ENCODE measurements at places on chromosomes 1 and 21.

GRCh38 chr1:183226963-183227362 is 40.9 kb downstream of the LAMC2 start:
- DNase-seq: no peak

DNA sequence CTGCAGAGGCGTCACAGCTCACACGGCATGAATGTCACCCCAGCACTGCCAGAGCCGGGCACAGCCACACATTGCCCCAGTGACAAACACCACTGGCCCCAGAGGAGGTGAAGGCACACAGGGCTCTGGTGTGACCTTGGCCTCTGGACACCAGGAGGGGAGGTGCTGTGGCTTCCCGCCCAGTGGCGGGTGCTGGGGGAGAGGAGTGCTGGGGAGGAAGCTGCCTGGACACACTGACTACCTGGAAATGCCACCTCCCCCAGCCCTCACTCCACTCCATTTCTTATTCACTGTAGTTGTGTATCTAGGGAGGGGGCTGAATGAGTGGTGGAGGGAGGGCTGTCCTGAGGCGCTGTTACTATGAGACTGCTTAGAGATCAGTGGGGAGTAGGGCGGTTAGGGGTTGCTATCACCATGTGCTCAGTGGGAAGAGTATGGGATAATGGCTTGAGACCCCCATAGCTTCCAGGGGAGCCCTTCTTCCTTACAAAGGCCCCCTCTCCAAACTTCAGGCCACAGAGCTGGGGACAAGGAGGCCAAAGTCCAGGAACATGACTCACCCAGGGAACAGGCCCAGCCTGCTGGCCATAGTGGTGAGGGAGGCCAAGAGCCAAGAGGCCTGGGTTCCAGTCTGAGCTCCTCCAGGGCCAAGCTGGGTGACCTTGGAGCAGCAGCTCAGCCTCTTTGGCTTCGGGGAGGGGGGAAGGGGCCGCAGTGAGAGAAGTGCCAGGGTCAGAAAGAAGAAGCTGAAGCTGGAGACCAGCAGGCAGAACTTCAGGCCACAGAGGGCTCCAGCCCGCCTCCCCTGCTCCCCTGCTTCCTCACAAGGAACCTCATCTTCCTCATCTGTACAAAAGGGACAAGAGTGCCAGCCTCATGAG is 40.1 kb downstream of the AHDC1 start:
- no peak for DNase-seq

- no peak for DNase-seq
These were observed 5.2 kb upstream of the HLX start for GRCh38 chr1:220873868-220874655.

- DNase-seq: no peak
These were observed at the start of gene LAPTM5 for GRCh38 chr1:30757352-30758120. LAPTM5 (minus strand) TSS chr1:30757774; CDS start chr1:30757745, 29 bp downstream.

- no peak for DNase-seq
These were observed 30.1 kb downstream of the SMYD2 start for GRCh38 chr1:214310777-214311690.

DNA sequence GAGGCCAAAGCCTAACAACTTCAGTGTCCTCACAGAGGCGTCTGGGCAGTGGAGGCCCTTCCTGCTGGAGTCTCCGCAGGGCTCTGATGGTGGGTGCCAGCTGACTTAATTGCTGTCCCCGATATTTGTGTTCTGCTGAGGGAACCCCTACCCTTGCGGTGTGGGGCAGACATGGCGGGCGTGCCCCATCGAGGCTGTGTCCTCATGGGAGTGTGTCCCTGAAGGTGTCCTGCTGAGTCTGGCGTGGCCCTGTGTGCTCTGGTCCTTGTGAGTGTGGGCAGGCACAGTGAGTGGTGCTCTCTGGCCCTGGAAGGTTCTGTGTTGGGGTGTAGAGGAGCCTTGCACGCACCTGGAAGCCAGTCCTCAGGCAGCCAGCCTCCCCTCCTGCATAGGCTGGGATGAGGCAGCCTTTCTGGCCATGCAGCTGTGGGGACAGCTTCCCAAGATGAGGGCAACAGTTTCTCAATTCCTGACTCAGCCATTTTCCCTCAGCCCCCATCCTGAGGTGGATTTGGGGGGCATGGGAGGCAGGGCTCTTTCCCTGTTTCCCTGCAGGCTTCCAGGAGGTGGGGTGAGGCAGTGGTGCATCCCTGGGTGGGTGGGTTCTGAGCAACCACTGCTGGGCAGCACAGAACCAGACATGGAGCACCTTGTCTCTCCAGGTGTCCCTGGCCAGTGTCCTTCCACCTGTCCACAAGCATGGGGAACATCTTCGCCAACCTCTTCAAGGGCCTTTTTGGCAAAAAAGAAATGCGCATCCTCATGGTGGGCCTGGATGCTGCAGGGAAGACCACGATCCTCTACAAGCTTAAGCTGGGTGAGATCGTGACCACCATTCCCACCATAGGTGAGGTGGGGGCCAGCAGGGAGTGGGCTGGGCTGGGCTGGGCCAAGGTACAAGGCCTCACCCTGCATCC is 6.5 kb downstream of the C1orf35 start:
- DNase-seq: no peak

GRCh38 chr1:41713557-41714327 is 205.0 kb downstream of the HIVEP3 start:
- no peak for DNase-seq

DNA sequence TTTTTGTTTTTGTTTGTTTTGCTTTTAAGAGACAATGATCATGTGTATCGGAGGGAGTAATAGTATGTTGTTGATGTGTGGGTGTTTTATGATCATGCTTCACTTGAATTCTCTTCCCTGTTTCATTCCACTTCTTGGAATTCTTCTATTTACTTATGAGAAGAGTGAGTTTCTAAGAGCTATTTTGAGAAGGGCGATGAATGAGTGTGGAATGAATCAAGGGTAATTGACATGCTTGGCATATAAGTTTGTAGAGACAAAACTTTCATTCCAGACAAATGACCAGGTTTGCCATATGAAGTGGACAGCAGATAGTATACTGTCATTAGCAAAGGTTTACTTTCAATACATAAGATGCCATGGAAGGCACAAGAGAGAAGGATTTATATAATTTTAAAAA is 42.3 kb upstream of the PDC start:
- no peak for DNase-seq

GRCh38 chr1:184287001-184287400 is 99.8 kb upstream of the C1orf21 start:
- no peak for DNase-seq

- no peak for DNase-seq
These were observed 41.6 kb downstream of the PGBD5 start for GRCh38 chr1:230384380-230385157.

DNA sequence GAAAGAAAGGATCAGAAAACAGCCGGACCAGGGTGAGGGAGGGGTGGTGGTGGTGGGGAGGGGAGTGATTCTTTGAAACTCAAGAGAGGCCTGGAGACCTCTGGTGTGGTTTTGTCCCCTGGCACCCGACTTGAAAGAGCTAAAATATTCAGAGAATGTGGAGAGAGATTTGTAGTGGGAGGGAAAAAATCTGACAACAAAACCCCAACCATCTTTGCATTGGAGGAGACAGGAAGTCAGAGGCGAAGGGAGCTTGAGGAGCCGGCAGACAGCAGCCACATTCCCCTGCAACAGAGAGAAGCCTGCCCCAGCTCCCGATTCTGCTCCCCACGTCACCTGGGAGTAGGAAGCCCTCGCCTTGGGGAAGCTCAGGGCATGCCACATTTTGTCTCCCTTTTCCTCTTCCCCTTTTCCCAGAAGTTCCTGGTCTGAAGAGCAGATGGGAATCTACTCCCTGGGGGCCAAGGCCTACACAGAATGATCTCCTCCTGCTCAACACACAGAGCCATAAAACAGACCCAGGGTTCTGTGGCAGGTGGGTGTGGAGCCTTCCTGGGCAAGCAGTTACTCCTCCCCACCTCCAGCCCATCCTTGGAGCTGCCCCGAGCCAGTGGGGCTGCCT is 84.9 kb downstream of the ITPKB start:
- no peak for DNase-seq

- DNase-seq: no peak
These were observed 28.1 kb upstream of the TXLNA start for GRCh38 chr1:32151319-32151787.

DNA sequence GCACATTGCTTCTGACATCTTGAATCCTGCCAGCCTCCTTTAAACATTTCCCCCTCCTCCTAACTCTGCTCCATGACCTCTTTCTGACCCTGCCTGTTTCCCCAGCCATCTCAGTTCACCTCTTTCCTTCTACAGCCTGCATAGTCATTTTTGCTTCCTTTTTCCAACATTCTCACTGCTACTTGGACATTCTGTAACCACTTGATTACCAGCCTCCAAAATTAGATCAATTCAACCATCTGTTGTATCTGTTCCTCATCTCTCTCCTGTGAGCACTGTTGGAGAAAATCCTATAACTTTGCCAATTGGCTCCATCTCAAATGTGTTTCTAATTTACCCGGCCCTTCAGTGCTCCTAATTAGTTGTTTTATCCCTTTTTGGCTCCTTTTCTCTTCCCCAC is 27.5 kb upstream of the GPR88 start:
- DNase-seq: no peak

DNA sequence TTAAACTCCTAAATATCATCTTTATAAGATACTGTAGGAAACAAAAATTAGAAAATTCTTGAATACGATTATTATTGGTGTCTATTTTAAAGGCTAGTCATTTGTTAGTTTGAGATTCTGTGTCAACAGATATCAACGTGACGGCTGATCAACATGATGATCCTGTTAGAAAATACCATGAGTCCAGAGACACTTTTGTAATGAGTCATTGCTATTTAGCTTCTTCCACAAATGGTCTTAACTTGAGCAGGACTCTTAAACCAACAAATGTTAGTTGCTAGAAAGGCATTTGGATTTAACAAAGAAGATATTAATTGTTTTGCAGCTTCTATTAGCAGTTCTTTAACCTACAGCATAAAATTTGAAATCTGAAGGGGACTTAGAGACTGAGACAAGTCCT is 131.2 kb downstream of the TGFB2 start:
- DNase-seq: no peak

GRCh38 chr1:153659656-153660055 is 1.2 kb downstream of the SNAPIN start:
- DNase-seq: no peak

DNA sequence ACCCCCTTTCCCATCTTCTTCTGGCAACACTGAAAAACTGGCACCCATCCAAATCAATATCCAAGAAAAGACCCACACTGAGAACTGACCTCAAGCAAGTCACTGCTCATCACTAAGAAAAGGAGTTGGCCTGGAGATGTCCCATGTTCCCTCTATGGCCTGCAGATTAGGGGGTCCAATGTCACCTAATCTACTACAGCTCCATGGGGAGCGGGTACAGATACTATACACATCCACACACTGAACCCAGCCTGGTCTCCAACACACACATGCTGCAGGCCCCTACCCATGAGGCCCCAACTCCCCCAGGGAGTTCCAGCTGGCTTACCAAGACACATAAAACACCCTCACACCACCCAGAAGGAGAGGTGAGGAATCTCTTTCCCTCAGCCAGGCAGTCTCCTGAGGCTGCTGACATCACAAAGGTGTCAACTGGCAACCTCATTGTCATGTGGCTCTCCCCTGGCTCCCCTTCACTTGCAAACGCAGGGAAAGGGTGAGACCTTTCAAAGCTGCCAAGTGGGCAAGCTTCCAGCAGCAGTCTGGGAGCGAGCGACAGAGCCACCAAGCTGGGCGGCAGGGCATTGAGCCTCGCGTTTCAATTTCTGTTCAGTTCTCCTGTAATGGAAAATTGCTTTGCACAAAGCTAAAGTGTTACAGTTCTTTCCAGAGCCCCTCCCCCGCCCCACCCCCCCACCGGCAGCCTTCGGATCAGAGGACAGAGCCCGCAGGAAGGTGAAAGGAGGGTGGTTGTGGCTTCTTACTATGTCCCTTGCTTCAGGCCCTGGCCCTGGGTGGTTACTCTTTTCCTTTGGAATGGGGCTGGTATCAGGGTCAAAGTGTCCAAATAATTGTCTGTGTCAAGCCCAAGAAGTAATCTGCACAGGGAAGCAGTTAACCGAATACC is at the start of gene LRRC52:
TSS of gene LRRC52 (plus strand) at position 469 of the 907 bp plus-strand sequence. CDS start at position 766, 297 bp downstream.
- DNase-seq: no peak

- no peak for DNase-seq
These were observed 91.9 kb downstream of the TGFB2 start for GRCh38 chr1:218436997-218437396.

- no peak for DNase-seq
These were observed at the start of gene SLC30A2 for GRCh38 chr1:26045722-26046245. SLC30A2 (minus strand) TSS chr1:26046118; CDS start chr1:26045896, 222 bp downstream.

DNA sequence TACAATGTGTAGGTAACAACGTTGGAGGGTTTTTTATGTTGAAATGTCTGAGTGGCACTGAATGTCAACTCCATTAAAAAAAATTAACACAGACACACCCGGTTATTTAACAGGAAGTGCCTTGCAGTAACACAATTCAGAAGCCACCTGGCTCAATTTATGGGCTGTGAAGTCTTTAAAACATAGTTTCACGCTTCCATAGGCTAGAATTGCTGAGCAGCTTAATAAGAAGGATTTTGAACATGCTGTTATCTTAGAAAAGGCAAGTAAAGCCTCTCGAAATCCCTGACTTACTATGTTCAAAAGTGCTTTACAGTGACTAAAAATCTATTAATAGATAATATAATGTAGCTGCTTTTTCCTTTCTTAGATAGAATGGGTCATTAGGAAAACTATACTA is 19.7 kb downstream of the SRSF4 start:
- no peak for DNase-seq

GRCh38 chr1:175262621-175263020 is 70.0 kb upstream of the KIAA0040 start:
- no peak for DNase-seq

GRCh38 chr1:162070094-162070748 is 730 bp downstream of the NOS1AP start:
- DNase-seq: no peak

DNA sequence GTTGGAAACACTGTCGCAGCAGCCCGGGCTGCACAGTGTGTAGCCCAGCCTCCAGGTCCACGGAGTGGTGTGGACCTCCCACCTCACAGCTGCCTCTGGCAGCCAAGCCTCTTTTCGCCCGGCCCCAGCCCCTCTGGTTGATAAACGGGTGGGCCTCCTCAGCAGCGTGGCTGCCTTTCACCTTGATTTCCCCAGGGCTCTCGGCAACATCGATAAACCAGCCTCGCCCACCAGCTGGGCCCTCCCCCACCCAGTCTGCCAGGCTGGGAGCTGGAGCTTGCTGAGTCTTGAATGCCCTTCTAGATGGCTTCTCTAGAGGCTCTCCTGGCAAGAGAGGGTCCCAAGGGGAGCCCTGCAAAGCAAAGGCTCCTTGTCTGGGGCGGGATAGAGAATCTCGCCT is 31.0 kb upstream of the LHX4 start:
- no peak for DNase-seq

- DNase-seq: no peak
These were observed 38.5 kb downstream of the MRPL37 start for GRCh38 chr1:54238353-54239034.

DNA sequence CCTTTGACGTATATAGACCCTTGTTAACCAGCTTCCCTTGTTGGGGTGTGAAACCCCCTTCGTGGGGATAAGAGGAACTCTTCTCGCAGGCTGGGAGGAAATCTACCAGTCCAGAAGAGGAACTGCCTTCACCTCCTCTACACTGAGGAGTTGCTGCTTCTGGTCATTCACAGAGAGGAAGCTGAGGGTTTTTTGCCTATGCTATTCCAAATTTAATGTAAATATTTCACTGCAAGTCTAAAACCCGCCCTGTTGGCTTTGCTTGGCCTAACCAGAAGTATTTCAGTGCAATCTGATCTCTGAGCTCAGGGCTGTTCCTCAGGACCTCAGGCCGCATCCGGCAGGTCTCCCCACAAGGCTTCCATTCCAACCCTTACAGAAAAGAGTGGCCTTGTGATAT is 150.1 kb downstream of the HIVEP3 start:
- no peak for DNase-seq

All from stimulated activated CD4-positive, alpha-beta T cell treated with anti-CD3 and anti-CD28 coated beads, Interleukin-1b, Interleukin-23, amount 100 ng/mL, for 1 hour (primary cell).